ENCODE measurements at places on chromosomes 4 and X. TPM values are rescaled to one million over a fixed set of nuclear protein-coding genes. Genes with fewer than 3 reads are reported as not detected.

The FHIP1A gene
- total RNA-seq = 17.3 TPM

- DNase-seq = no peak
Observed at GRCh38 chrX:33133320-33133719, 78.0 kb downstream of the DMD start.

The STS gene
- total RNA-seq = 33.8 TPM

The PAGE5 gene
- total RNA-seq = not detected

DNA sequence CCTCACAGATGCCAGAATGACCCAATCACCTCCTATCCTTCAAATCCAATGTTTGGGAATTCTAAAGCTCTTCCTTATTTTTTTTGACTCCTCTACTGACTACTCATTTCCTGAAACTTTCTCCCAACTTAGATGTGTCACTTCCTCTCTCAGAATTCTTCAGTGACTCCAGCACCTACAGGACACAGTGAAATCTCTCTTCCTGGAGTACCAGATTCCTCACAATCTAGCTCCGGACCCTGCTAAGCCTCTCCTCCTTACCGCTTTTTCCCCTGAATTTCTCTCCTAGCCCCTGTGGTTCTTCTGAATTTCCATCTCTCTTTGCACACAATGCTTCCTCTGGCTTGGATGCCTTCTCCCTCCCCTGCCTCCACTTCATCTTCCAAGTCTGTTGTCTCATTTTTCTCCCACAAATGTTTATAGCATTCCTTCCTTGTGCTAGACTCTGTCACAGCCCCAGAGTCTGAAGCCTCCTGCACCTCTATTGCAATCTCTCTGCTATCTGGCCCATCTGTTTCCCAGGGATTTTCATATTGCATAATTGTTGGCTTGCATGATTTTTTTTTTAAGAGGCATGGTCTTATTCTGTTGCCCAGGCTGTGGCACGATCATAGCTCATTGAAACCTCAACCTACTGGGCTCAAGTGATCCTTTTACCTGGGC lies 80.1 kb downstream of the ANAPC4 start:
- no peak for DNase-seq

DNA sequence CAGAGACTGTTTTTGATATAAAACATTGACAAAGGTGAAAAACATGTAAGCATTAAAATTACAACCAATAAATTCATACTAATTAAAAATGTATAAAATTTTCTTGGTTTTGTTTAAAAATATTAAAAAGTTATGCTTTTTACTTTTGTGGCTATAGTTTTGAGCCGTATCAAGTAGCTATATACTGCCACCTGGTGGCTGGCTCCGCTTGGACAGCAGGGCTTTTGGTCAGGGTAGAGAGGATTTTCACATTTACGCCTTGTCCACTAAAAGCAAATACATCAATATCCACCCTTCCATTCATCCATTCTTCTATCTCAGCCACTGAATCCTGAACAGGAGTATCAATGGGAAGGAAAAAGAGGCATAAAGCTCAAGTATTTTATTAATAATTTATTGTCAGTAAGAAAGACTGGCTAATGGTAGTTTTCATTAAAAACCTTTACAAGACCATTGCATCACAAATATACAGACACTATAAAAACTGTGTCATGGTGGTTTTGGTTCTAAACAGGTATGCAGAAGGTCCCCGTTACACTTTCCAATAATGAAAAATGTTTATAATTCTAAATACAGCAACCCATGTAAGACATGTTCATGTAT lies 32.1 kb upstream of the MTNR1A start:
- DNase-seq = no peak

DNA sequence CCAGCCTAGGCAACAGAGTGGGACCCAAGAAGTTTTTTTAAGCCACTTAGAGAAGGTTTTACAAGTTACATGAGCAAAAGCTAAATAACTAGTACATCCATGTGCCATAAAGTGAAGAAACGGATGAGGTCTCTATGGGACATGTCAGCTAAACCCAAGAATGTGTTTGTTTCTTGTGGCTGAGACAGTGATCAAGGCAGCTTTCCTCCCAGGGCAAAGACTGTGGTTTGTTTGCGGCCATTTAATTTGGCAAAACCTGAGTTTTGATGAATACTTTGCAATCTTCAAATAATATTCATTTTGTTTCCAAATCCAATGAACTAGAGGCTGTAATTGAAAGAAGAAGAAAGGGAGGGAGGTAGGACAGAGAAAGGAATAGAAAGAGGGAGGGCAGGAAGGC lies 44.9 kb upstream of the SLC2A9 start:
- DNase-seq = no peak

The USP51 gene
- 3.0 TPM for total RNA-seq

DNA sequence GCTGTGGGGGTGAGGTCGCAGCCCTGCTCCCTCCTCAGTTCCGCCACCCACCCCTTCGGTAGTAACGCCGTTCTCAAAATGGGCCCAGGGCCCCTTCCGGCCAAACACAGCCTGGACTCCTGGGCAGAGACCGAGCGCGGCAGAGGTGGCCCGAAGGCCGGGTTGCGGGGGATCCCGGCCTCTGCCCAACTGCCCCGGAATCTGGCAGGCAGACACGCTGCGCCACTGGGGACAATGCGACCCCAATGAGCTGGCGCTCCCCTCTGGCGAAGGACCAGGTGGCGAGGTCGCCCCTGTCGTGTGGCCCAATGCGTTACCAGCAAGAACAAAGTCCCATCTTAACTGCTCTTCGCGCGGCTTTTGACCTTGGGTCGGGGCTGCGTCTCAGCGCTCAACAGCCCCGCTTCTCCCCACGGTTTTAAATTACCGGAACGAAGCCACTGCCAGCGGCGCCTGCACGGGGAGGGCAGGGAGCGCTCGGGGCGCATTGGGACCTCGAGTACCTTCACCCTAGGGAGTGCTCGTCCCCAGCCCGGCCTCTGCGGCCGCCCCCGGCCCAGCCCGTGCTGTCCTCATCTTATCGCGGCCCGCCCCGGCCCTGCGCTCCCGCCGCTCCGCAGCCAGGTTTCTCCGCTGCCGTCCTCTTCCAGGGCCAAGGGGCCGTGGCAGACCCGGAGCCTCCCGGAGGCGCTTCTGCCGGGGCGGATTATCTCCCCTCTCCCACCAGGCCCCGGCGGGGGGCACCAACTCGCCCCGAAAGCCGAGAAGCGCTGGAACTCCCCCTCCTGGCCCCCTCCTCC lies 22.2 kb upstream of the HMX1 start:
- no peak for DNase-seq

The DNAAF6 gene
- 1.2 TPM for total RNA-seq
